Immature natural killer cell (primary cell): ENCODE measurements at places on chromosomes 6 and 20. TPM values are rescaled to one million over a fixed set of nuclear protein-coding genes. Genes with fewer than 3 reads are reported as not detected.

Gene XKR7
- polyA plus RNA-seq: not detected

Gene SEMG1
- polyA plus RNA-seq: not detected

Gene ZC2HC1B
- not detected for polyA plus RNA-seq

Gene PRDM13
- polyA plus RNA-seq: not detected

Gene PGC
- not detected for polyA plus RNA-seq
